ENCODE measurements at places on chromosomes 2 and 18. TPM values are rescaled to one million over a fixed set of nuclear protein-coding genes. Genes with fewer than 3 reads are reported as not detected.

GRCh38 chr18:48238636-48239035, 170.5 kb downstream of the ZBTB7C start:
- ATAC-seq, result no peak

DNA sequence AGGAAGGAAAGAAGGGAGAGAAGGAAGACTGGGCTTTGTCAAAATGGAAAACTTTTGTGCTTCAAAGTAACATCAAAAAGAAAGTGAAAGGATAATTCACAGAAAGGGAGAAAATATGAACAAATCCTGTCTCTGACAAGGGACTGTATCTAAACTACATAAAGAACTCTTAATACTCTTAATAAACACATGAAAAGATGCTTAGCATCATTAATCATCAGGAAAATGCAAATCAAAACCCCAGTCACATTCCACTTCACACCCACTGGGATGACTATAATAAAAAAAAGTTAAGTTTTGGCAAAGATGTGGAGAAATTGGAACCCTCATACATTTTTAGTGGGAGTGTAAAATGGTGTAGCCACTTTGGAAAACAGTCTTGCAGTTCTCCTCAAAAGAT, 11.8 kb upstream of the ZFP36L2 start:
- ATAC-seq, result no peak

Gene PPM1B
- 29.5 TPM for total RNA-seq

Gene DYNAP
- 0.32 TPM for total RNA-seq

GRCh38 chr2:105194022-105194675, 47.4 kb upstream of the GPR45 start:
- peak; percentile 94 for ATAC-seq

DNA sequence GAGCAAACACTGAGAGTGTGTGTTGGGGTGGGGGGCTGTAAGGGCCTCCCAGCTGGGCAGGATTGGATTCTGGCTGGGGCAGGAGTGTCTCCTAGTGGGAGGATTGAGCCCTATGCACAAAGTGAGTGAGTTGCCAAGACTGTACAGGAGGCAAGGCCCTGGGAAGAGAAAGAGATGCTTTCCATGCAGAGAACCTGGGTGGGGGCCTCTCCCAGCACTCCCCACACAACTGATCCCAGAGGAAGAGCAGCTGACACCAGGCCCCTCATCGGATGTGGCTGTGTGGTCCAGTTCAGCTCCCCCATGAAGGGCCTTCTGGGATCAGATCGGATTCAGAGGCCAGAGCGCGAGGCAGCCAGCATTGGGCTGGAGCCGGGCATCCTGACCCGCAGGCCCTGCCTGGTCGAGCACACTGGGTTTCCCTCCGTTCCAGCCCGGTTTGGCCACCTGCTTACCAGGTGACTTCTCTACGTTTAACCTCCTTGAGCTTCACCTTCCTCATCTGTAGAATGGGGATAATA, 49.4 kb upstream of the FAHD2A start:
- ATAC-seq, result no peak

Gene WNT10A
- 0.15 TPM for total RNA-seq

- no peak for ATAC-seq
Observed at GRCh38 chr2:16330571-16330970, 335.1 kb downstream of the CYRIA start.

DNA sequence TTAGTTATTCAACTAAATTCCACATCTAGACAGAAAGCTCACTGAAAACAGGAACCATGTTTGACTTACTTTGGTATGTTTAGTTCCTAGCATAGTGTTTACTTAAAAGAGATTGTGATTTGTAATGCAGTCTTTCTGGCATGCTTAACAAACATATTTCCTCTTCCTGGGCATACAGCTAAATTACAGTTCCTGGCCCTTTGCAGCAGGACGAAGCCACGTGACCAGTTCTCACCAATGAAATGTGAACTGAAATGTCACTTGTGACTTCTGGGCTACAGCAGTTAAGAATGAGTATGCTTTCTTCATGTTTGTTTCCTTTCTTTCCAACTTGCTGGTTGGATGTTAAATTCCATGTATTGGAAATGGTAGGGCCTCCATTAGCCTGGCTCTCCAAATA, 330.5 kb downstream of the FIGN start:
- no peak for ATAC-seq

DNA sequence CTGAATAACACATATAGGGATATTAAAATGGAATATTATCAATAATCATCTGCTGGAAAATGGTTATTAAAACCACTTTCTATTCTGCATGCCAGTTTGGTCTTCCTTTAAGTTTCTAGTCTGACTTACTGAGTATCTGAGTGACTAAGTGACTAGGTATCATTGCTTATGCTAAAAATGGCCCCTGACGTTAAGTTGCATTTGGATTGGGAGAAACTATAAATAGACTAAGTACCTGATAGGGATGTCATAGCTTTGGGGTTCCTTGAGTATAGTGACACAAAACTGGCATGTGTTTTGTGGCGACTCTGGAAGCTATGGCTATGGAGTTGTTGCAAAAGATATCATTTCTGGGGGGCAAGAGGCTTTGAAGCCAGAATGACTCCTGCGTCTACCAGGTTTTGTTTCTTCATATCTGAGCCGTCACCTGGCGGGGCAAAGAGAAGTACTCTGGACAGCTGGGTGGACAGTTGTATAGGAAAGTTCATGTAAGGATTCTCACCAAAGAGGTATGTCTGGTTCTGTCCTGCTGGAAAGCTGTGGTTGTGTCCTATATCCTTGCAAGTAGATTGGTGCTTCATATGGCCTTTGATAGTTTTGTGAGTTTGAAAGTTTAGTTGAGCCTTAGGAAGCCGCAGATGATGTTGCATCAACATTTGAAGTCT, 17.9 kb downstream of the ITGAV start:
- ATAC-seq, result no peak

GRCh38 chr2:65355186-65355831, 77.1 kb downstream of the SPRED2 start:
- ATAC-seq, result no peak

DNA sequence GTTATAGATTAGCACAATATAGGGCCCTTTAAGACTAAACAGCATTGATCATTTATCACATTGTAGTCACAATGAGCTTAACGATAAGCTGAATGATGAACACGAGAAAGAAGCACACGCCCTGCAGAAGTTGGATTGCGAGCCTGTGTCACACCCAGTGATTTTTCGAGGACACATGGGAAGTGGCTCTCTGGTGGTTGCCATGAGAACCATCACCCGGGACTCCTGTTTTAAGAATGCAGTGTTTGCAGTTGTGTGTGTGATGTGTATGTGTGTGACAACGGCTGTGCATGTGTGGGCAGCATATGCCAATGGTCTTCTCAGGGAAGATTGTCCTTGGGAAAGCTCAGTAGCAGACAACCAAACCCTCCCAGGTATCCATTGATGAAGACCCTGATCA, 69.2 kb downstream of the PDCL3 start:
- ATAC-seq, result no peak

Gene LOXL3
- 0.92 TPM for total RNA-seq
